ENCODE measurements at places on chromosomes 13 and 19.

- no peak for DNase-seq
Measured at GRCh38 chr19:6970443-6970842, 50.8 kb downstream of the MBD3L2B start.

DNA sequence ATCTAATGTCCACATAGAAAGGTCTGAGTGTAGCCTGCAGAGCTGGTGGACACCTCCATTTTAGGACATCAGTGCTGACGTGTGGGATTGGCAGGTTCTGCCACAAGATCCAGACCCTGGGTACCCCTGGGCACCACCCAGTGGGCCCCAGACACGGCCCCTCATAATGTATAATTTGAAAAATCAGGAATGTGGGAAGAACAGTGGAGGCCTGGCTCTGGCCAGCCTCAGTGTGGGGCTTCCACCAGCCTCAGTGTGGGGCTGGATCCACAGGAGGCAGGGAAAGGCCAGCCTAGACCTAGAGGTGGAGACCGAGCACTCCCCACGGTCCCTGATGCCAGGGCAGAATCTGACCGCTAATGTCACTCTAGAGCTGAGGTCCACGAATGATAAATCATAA lies 150.7 kb upstream of the SOX1 start:
- DNase-seq: no peak

DNA sequence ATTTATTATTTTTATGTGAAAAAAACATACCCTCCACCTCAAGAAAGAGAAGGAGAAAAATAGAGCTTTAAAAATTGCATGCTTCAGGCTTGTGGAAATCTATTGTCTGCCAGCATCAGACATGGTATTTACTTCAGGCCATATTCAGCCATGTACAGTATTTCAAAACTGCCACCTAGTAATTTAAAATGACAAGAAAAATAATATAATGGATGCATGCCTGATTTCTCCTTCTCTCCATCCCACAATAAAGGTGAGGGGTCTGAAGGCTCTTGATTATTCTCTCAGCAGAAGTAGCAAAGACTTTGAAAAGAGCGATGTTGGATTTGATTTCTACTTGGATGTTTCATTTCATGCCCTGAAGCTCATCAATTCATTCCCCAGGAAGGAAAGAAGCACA lies 250.7 kb downstream of the TBC1D4 start:
- DNase-seq: no peak

DNA sequence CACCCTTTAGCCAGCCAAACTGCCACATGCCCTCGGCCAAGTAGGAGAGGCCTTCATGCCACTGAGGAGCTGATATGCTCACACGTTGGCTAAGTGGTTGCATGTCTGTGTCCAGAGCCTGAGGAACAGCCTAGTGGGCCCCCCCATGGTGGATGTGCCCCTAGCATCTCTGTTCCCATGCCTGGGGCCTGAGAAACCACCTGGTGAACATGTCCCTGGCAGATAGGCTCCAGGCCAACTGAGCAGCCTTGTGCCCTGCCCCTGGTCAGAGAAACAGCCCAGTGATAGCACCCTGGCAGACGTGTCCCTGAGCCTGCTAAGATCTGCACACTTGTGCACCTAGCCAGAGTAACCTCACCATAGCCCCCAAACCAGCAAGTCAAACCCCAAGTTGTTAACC lies 121.8 kb upstream of the WASF3 start:
- DNase-seq: no peak

DNA sequence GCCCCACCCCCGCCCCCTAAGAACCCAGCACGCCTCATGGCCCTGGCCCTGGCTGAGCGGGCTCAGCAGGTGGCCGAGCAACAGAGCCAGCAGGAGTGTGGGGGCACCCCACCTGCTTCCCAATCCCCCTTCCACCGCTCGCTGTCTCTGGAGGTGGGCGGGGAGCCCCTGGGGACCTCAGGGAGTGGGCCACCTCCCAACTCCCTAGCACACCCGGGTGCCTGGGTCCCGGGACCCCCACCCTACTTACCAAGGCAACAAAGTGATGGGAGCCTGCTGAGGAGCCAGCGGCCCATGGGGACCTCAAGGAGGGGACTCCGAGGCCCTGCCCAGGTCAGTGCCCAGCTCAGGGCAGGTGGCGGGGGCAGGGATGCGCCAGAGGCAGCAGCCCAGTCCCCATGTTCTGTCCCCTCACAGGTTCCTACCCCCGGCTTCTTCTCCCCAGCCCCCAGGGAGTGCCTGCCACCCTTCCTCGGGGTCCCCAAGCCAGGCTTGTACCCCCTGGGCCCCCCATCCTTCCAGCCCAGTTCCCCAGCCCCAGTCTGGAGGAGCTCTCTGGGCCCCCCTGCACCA lies 11.9 kb downstream of the ARHGAP33 start:
- DNase-seq: no peak

DNA sequence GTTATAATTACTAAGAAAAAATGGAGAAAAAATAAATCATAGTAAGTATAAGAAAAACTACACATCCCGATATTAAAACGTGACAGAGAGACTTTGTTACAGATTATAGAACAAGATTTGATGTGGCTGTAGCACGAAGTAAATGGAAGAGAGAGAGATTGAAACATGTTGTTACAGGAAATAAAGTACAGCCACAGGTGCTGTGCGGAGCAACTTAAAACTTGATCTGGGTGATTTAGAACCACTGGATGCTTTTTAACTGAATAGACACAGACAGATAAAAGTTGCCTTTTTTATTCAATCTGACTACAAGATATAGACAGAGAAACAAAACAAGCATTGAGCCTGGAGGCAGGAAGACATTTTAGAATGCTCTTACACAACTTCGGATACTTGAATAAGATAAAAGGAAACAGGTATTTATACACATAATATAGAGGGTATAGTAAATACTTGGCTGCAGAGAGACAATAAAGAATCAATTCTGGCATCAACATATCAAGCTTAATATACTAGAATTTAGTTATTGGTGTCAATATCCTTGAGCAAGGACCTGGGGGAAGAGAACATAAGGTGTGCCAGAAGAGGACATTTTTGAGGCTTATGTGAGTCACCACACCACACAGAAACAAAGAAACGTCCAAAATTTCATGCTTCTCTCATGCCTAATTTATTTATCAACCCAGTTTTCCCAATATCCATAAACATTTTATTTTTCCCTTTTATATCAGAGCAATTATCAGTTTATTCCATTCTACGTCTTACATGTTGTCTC lies 548.5 kb downstream of the SLITRK1 start:
- DNase-seq: no peak

- DNase-seq: no peak
Measured at GRCh38 chr13:19153782-19154450, 27.7 kb downstream of the TUBA3C start.
